Thoracic aorta endothelial cell (primary cell): ENCODE measurements at places on chromosomes 3 and 15. TPM values are rescaled to one million over a fixed set of nuclear protein-coding genes. Genes with fewer than 3 reads are reported as not detected.

The ITGA11 gene
- total RNA-seq: 0.14 and 1.2 TPM in 2 replicates

The FRG2C gene
- not detected in 2 replicates for total RNA-seq

The LRRC15 gene
- under 0.01 TPM in 1 of 2 replicates, not detected in the other for total RNA-seq

The FBXW12 gene
- total RNA-seq: not detected in 2 replicates

The DGKG gene
- total RNA-seq: 0.13 and 0.36 TPM in 2 replicates

The RHOV gene
- not detected in 2 replicates for total RNA-seq

The FGD5 gene
- total RNA-seq: 104 and 107 TPM in 2 replicates
